Neural crest cell (in vitro differentiated cells): ENCODE measurements at places on chromosomes 7 and 10. TPM values are rescaled to one million over a fixed set of nuclear protein-coding genes. Genes with fewer than 3 reads are reported as not detected.

Gene LOXL4
- 1.5 and 1.7 TPM in 2 replicates for total RNA-seq

- H3K4me1 ChIP-seq = peaks cover 7% of the 10 kb centered on the region
- no peak overlapping the region for H3K4me3 ChIP-seq
- no peaks in the 10 kb centered on the region for H3K36me3 ChIP-seq
These were observed 132.9 kb upstream of the WNT16 start for GRCh38 chr7:121195874-121196273.

GRCh38 chr10:90245623-90246022, 544.2 kb downstream of the KIF20B start:
- H3K27ac ChIP-seq = no peak overlapping the region
- no peaks in the 10 kb centered on the region for H3K27me3 ChIP-seq
- H3K4me1 ChIP-seq = no peaks in the 10 kb centered on the region
- no peak overlapping the region for H3K4me3 ChIP-seq

Gene MEST
- total RNA-seq = 212 and 236 TPM in 2 replicates

- no peaks in the 10 kb centered on the region for H3K27me3 ChIP-seq
- no peak for DNase-seq
- no peak overlapping the region for H3K27ac ChIP-seq
- no peak overlapping the region for H3K4me3 ChIP-seq
- H3K36me3 ChIP-seq = no peaks in the 10 kb centered on the region
These were observed 430.5 kb downstream of the MDFIC start for GRCh38 chr7:115352375-115352774.

DNA sequence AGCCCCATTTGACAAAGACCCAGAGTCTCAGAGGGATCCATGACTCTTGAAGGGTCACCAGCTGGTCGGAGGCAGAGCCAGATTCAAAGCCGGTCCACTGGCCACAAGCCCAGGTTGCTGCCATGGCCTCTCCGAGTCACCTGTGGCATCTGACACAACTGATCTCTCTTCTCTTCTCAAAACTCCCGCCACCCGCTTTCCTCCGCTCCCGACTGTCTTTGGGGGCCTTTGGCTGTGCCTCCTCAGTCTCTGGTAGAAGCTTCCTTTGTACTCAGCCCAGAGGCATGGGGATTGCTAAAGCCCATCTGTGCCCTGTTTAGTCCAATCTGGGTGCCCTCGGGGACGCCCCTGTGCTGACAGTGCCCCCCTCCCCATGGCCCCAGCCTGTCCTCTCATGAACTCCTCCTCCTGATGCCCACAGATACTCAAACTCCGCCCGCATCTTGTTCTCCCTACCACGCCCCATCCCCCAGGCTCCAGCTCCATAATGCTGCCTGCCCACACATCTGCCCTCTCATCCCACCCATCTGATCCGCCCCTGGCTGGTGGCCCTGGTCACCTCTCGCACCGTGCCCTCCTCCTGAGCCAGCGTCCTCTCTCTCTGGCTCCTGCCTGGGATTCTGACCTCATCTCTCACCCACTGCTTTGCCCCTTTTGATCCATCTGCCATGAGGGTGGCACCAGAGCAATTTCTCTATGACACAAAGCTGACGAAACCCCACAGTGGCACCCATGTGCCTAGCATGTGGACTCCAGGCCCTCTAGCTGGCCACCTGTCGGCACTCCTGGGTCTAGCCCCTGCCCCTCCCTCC, 150.6 kb downstream of the SLIT1 start:
- H3K4me1 ChIP-seq = peaks cover 17% of the 10 kb centered on the region
- DNase-seq = no peak
- H3K27ac ChIP-seq = no peak overlapping the region
- peaks cover 30% of the 10 kb centered on the region for H3K27me3 ChIP-seq
- H3K36me3 ChIP-seq = no peaks in the 10 kb centered on the region

GRCh38 chr10:35194471-35194870, 67.8 kb downstream of the CREM start:
- peaks cover 10% of the 10 kb centered on the region for H3K36me3 ChIP-seq
- no peak overlapping the region for H3K27ac ChIP-seq
- no peak overlapping the region for H3K4me3 ChIP-seq
- H3K4me1 ChIP-seq = peaks cover 37% of the 10 kb centered on the region

- no peaks in the 10 kb centered on the region for H3K36me3 ChIP-seq
- no peaks in the 10 kb centered on the region for H3K27me3 ChIP-seq
- DNase-seq = no peak
- no peak overlapping the region for H3K4me3 ChIP-seq
- H3K4me1 ChIP-seq = peaks cover 9% of the 10 kb centered on the region
These were observed 219.6 kb downstream of the PTEN start for GRCh38 chr10:88082806-88083596.

DNA sequence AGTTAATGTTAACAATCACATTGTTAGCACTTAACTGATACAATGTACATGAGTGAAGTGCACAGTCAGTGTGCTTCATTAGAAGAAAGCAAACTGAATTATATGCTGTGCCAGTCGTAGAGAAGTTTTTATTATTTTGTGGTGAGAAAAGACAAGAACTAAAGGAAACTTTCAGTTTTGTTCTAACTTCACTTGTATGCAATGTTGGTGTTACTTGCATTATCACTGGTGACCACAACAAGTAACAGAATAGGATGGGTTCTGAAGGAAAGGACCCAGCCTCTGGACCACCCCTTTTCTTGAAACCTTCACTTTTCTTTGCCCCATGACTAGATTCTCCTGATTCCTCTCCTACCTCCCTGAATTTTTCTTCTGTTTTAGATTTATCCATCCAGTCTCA, 123.3 kb upstream of the GAD2 start:
- no peaks in the 10 kb centered on the region for H3K36me3 ChIP-seq
- no peaks in the 10 kb centered on the region for H3K4me1 ChIP-seq
- DNase-seq = no peak
- no peaks in the 10 kb centered on the region for H3K27me3 ChIP-seq

- DNase-seq = no peak
- peak overlapping the region; percentile 83 for H3K4me3 ChIP-seq
- peaks cover 5% of the 10 kb centered on the region for H3K36me3 ChIP-seq
These were observed 714 bp upstream of the KCND2 start for GRCh38 chr7:120272261-120272660.

DNA sequence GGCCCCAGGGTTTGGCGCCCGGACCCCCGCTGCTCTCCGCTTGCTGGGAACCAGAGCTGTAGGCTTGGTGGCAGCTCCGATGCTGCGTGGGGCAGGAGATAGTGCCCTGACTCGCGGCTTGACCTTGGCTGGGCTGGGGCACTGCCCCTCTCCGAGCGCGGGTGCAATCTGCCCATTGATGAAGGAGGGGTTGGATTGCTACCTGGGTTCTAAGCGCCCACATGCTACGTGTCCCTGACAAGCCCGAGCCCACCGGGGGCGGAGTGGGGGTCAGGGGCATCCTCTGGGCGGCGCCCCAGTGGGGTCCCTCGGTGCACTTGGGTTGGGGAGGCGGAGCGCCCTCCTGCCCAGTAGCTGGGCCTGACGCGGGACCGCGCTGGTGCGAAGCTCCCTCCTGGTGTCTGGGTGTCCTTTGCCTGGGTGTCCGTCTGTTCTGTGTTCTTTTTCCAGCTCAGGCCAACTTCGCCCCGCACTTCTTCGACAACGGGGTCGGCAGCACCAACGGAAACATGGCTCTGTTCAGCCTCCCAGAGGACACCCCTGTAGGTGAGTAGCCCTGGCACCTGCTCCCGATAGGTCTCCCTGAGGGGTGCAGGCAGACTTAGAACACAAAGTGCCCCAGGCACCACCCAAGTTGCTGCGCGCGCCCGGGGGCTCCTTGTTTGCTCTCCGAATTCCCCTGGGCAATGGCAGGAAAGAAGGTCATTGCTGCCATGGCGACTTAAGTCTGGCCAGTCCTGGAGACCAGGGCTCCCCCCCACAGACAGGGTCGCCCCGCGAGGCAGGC, 900 bp downstream of the CDHR1 start:
- no peak for DNase-seq
- H3K27me3 ChIP-seq = peaks cover 19% of the 10 kb centered on the region
- H3K27ac ChIP-seq = no peak overlapping the region
- H3K4me1 ChIP-seq = no peaks in the 10 kb centered on the region
- no peaks in the 10 kb centered on the region for H3K36me3 ChIP-seq

GRCh38 chr10:24513155-24513554, 210.5 kb downstream of the ARHGAP21 start:
- H3K36me3 ChIP-seq = peaks cover 6% of the 10 kb centered on the region
- H3K27ac ChIP-seq = no peak overlapping the region
- DNase-seq = no peak

DNA sequence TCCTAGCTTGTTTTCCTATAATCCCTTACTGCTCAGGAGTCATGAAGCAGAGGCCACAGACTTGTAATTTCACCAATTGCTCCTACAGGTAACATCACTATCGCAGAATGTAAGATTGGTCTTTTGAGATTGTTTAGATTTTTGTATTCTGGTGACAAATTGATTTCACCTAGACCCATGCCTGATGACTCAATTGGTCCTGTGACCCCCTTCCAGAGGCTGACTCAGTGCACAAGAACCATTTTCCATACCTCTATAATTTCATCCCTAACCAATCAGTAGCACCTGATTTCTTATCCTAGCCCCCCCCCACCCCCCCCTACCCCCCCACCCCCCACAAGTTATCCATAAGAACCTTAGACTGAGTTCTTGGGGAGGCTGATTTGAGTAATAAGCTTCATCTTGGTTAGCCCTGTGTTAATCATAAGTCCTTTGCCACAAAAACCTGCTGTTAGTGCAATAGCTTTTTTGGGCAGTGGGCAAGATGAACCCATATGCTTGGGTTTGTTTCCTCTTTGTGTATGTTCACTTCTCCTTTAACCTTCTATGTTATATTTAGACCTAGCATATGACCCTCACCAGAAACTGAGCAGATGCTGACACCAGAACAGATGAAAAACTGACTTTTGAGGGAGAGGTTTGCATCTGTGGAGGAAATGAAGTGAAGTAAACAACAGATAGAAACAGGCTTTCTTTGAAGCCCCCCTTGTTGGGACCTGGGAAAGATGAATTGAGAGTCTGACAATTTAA, 187.1 kb downstream of the KIF20B start:
- no peak for DNase-seq
- H3K27me3 ChIP-seq = no peaks in the 10 kb centered on the region
- no peak overlapping the region for H3K27ac ChIP-seq
- peaks cover 13% of the 10 kb centered on the region for H3K4me1 ChIP-seq
- no peaks in the 10 kb centered on the region for H3K36me3 ChIP-seq

GRCh38 chr10:126911301-126911700, 6.1 kb downstream of the DOCK1 start:
- peaks cover 12% of the 10 kb centered on the region for H3K36me3 ChIP-seq
- no peak for DNase-seq
- peak overlapping the region; percentile 59 for H3K4me3 ChIP-seq
- peaks cover 66% of the 10 kb centered on the region for H3K4me1 ChIP-seq
- no peaks in the 10 kb centered on the region for H3K27me3 ChIP-seq

DNA sequence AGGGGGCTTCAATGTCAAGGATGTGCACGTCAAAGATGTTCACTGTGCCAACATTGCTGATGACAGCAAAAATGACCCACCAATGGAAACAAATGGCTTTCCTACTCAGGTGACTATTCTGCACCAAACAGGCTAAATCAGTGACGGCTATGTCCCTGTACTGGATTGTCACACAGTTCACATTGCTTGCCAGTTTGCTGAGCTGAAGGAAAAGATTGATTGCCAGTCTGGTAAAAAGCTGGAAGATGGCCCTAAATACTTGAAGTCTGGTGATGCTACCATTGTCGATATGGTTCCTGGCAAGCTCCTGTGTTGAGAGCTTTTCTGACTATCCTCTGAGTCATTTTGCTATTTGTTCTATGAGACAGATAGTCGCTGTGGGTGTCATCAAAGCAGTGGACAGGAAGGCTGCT, 202.2 kb upstream of the ETV1 start:
- H3K27ac ChIP-seq = no peak overlapping the region
- no peak for DNase-seq
- H3K4me3 ChIP-seq = no peak overlapping the region
- H3K4me1 ChIP-seq = peaks cover 29% of the 10 kb centered on the region
- H3K36me3 ChIP-seq = peaks cover 7% of the 10 kb centered on the region

DNA sequence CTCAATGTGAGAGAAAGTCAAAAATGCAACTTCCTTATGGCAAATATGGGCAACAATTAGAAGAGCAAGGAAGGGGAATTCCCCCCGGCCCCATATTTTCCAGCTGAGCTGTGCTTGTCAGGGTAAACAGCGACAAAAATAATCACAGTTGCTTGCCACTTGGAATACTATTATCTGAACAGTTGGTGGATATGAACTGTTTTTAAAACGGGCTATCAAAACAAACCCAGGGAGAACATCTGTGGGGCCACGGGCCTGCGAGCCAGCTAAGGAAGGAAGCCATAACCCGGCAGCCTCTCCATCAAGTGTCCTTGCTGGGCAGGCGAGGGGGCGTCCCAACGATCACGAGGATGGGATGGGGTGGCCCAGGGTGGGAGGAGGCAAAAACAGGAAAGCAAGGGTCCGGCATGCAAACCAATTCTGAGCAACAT, 228.4 kb downstream of the ARHGAP12 start:
- H3K4me3 ChIP-seq = no peak overlapping the region
- peak overlapping the region; percentile 75 for H3K27ac ChIP-seq
- H3K27me3 ChIP-seq = no peaks in the 10 kb centered on the region

DNA sequence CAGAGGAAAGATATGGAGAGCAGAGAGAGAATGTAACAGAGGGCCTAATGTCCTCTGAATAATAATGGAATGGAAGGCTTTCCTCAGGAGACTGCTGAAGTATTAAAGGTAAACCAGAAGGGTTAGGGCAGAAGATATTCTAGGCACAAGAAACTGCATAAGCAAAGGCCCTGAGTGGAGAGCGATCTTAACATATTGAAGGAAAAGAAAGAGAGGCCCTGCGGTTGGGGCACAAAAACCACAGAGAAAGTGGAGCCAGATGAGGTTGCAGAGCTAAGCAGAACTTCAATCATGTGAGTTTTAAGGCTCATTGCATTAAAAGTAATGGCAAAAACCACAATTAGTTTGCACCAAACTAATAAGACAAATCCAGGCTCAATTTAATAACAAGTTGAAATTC, 115.8 kb upstream of the VSTM2A start:
- DNase-seq = no peak
- H3K27ac ChIP-seq = no peak overlapping the region
- H3K4me1 ChIP-seq = no peaks in the 10 kb centered on the region
- H3K4me3 ChIP-seq = no peak overlapping the region
- no peaks in the 10 kb centered on the region for H3K27me3 ChIP-seq
- H3K36me3 ChIP-seq = no peaks in the 10 kb centered on the region

- H3K27ac ChIP-seq = no peak overlapping the region
- DNase-seq = no peak
- no peaks in the 10 kb centered on the region for H3K27me3 ChIP-seq
- H3K4me1 ChIP-seq = no peaks in the 10 kb centered on the region
These were observed 133.6 kb downstream of the TMEM26 start for GRCh38 chr10:61319386-61320256.

GRCh38 chr7:23191022-23191421, 9.2 kb downstream of the NUP42 start:
- H3K27me3 ChIP-seq = no peaks in the 10 kb centered on the region
- no peak overlapping the region for H3K4me3 ChIP-seq
- H3K27ac ChIP-seq = no peak overlapping the region

- H3K27me3 ChIP-seq = no peaks in the 10 kb centered on the region
- H3K27ac ChIP-seq = peak overlapping the region; percentile 43
- DNase-seq = no peak
- peaks cover 78% of the 10 kb centered on the region for H3K4me1 ChIP-seq
- no peaks in the 10 kb centered on the region for H3K36me3 ChIP-seq
- no peak overlapping the region for H3K4me3 ChIP-seq
These were observed 8.8 kb downstream of the CHST3 start for GRCh38 chr10:71972746-71973695.

GRCh38 chr10:7153750-7154149, 257.1 kb downstream of the SFMBT2 start:
- no peaks in the 10 kb centered on the region for H3K27me3 ChIP-seq
- no peak overlapping the region for H3K27ac ChIP-seq
- no peak overlapping the region for H3K4me3 ChIP-seq
- H3K4me1 ChIP-seq = peaks cover 15% of the 10 kb centered on the region
- H3K36me3 ChIP-seq = no peaks in the 10 kb centered on the region

Gene ANKRD30A
- total RNA-seq = not detected in 2 replicates

Gene DPP6
- 1.6 and 2.2 TPM in 2 replicates for total RNA-seq

GRCh38 chr10:90913774-90914420, 7.0 kb downstream of the ANKRD1 start:
- H3K27me3 ChIP-seq = no peaks in the 10 kb centered on the region
- H3K36me3 ChIP-seq = peaks cover 5% of the 10 kb centered on the region
- no peak overlapping the region for H3K27ac ChIP-seq
- no peak for DNase-seq
- no peak overlapping the region for H3K4me3 ChIP-seq
